Activated CD8-positive, alpha-beta memory T cell treated with anti-CD3 and anti-CD28 coated beads for 4 hours (primary cell): ENCODE measurements at places on chromosomes 4 and X.
A peak's percentile ranks its signal among the peaks of the same experiment; 100 is the strongest.

GRCh38 chrX:578531-578930 is 52.1 kb upstream of the SHOX start:
- DNase-seq: no peak

- no peak for DNase-seq
These were observed 34.2 kb upstream of the FAT1 start for GRCh38 chr4:186757696-186758355.

DNA sequence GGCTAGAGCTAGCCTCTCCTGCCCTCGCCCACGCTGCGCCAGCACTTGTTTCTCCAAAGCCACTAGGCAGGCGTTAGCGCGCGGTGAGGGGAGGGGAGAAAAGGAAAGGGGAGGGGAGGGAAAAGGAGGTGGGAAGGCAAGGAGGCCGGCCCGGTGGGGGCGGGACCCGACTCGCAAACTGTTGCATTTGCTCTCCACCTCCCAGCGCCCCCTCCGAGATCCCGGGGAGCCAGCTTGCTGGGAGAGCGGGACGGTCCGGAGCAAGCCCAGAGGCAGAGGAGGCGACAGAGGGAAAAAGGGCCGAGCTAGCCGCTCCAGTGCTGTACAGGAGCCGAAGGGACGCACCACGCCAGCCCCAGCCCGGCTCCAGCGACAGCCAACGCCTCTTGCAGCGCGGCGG is at the start of gene AR:
AR (plus strand) TSS at position 204 of the 400 bp plus-strand sequence. CDS start 1,126 bp downstream, outside the sequence.
- no peak for DNase-seq

- no peak for DNase-seq
These were observed 192.1 kb downstream of the SPRY1 start for GRCh38 chr4:123588631-123589241.

DNA sequence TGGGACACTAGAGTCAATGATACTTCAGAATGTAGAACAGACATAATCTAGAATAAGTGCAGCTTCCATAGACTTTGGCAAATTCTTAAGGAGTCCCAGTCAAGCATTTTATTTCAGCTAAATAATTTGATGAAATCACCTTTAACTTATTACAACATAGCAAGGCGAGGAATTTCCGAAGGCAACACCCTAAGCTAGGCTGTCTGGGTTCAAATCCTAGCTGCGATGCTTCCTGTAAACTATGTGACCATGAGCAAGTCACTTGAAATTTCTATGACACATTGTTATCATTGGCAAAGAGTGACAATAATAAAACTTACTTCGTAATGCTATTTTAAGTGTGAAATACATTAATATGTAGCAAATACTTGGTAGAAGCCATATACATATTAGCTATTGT is 679.1 kb downstream of the DMD start:
- no peak for DNase-seq

GRCh38 chr4:155445306-155445705 is 68.5 kb upstream of the MAP9 start:
- DNase-seq: no peak

- DNase-seq: no peak
These were observed 133.5 kb downstream of the AASDH start for GRCh38 chr4:56253666-56254305.

GRCh38 chr4:81069706-81070331 is 39.3 kb downstream of the BMP3 start:
- DNase-seq: peak; percentile 31

DNA sequence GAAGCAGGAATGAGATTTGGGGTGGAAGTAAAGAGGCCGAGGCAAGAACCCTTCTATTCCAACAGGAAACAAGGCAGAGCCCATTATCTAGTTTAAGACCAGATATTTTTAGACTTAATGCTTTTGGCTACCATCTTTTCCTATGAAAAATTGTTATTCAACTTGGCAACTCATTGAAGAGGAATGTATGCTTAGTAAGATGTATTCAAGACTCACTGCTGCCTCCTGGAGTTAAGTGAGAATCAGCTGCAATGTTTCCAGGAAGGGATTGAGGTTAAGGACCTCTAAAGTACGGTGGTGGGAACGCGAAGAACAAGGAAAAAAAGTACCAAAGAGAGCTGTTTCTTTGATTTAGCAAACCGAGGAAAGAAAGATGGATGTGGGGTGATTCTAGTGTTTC is 89.1 kb downstream of the RAPGEF2 start:
- no peak for DNase-seq

DNA sequence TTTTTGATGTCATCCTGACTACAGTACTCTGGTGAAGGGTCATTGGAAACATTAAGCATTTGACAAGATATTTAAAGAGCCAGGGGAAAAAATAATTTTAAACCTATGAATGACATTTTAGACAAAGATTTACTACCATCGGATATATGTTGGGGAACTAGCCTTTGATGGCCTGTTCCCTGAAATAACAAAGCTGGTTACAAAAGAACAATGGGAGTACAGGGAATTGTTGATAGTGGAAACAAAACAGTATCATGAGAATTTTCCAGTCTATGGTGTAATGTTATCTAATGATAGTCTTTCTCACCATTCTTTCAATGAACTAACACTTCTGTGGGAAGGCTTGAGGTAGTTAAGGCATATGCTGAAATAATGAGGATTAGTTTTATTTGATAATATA is 125.9 kb upstream of the KLHL4 start:
- no peak for DNase-seq

DNA sequence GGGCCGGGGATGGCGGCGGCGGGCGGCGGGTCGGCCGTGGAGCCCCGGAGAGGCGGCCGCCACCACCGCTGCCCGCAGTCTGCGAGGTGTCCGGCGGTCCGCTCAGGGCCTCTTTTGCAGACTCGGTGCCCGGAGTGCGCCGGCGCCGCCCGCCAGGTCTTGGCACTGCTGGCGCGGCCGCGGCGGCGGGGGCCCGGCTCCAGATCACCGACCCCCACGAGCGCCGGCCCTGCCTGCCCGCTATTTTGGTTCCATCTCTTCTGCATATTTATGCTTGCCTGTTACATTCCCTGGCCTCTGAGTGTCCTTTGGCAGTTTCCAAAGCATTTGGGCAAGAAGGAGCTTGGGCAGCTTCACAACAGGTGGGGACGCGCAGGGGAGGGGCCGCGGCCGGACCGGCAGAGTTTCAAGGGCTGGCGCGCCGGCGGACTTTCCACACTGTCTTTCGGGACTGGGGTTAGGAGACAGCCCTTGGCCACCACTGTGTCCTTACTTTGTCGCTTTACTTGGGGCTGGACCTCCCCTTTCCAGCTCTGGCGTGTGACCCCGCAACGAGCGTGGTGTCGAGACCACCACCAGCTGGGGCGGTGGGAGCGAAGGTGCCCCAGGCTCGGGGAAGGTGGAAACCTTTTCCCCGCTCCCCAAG is 668 bp upstream of the TAPT1 start:
- no peak for DNase-seq

DNA sequence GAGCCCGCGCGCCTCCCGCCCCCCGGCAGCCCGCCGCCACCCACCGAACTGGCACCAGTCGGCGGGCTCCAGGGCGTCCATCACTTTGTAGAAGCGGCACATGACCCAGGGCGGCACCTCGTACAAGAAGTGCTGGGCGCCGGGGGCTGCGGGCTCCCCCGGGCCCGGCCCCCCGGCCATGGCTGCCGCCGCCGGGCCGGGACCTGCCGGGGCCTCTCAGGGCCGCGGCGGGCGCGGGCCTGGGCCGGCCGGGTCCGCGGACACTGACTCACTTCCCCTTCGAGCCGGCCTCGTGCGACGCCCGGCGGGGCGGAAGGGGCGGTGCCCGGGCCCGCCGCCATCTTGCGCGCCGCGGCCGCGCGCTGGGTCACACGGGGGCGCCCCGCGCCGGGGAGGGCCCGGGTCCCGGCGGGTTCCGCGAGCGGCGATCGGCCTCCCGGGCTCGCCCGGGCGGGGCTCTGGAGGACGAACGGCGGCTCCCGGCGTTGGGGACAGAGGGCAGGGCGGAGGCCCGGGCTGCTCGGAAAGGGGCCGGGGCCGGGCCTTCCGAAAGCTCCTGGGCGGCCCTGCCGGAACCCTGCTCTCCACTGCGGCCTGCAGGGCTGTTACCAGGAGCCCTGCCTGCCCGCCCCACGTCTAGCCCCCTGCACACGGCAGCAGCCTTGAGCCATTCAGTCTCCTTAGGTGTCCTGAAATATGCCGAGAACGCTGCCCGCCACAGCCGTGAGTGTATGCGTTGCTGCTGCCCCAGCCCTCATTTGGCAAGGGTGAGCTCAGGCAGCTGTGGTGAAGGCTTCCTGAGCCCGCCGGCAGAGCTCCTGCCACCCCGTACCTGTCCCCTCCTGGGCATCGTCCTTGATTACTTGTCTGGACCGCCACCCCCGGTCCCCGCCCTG is at the start of gene IRAK1:
IRAK1 (minus strand) TSS at position 270 of the 896 bp plus-strand sequence; CDS start at position 180, 90 bp downstream.
- no peak for DNase-seq

DNA sequence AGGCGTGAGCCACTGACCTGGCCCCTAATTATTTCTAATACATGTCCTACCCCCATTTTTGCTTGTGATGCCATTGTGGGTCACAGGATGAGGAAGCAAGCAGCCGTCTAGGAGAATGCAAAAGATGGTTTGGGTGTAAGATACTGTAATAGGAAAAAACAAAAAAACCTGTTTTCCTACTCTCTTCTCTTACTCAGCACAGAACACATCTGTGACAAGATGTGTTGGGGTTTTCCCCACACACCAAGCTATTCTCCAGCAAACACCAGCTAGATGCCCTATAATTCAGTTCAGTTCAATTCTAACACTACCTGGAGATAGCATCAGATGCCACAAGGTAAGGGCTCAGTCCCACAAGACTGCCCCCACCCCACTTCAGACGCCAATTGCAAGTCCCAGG is 15.3 kb upstream of the HPRT1 start:
- DNase-seq: no peak

DNA sequence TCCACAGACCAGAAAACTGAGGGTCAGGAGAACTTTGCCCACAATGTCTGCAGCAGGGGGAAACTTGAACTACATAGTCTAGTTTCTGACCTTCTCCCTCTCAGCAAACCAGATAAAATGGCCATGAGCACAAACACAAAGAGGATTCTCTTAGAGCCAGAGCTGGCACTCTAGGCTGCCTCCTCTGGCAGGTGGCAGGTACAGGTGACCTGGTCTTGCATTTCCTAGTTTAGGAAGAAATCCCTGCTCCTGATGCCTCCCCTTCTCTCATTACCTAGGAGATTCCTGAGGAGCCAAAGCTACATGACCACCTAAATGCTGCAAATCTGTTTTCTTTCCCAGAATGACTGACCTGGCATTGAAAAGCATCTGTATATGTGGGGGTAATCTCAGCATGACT is 45.1 kb downstream of the ARHGEF9 start:
- DNase-seq: no peak

- DNase-seq: no peak
These were observed 77.7 kb upstream of the INTU start for GRCh38 chr4:127555106-127555505.

- no peak for DNase-seq
These were observed 141.8 kb downstream of the SMIM20 start for GRCh38 chr4:26055855-26056254.

DNA sequence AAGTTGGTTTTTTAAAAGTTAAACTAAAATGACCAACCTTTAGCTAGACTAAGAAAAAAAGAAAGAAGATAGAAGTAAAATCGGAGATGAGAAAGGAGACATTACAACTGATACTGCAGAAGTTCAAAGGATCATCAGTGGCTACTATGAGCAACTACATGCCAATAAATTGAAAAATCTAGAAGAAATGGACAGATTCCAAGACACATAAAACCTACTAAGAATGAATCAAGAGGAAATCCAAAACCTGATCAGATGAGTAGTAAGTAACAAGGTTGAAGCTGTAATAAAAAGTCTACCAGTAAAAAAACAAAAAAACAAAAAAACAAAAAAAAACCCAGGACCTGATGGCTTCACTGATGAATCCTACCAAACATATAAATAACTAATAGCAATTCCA is 16.1 kb downstream of the IQCM start:
- DNase-seq: no peak

GRCh38 chrX:17682259-17682658 is 55.0 kb upstream of the SCML1 start:
- DNase-seq: no peak
